ENCODE measurements at places on chromosomes 16 and 17.

GRCh38 chr17:1773696-1774181 is 11.9 kb downstream of the SERPINF1 start:
- no peak for DNase-seq

GRCh38 chr16:82044585-82044911 is 9.5 kb downstream of the HSD17B2 start:
- DNase-seq, result no peak

GRCh38 chr17:72034000-72034399 is 86.8 kb upstream of the SOX9 start:
- DNase-seq, result no peak

GRCh38 chr17:68570526-68570925 is 30.6 kb downstream of the FAM20A start:
- no peak for DNase-seq

GRCh38 chr17:26792486-26792885 is 501.4 kb upstream of the WSB1 start:
- DNase-seq, result no peak

- no peak for DNase-seq
These were observed 27.0 kb downstream of the ARHGAP17 start for GRCh38 chr16:24988129-24988518.

DNA sequence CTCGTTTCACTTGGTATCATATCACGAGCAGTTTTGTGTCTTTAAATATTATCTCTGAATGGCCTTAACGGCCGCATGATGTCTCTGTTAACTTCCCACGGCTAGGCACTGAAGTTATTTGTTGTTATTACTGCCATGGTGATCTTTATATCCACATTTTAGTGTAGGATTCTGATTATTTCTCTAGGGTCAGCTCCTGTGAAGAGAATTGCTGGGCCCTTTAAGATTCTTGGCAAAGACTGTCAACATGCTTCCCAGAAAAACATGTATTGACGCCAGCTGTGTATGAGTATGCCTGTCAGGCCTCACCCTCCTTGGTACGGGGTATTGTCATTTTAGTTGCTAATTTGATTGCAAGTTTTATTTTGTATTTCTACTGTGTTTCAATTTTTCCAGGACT is 263.5 kb downstream of the SNX29 start:
- no peak for DNase-seq

- DNase-seq, result no peak
These were observed 7.1 kb downstream of the RAP1GAP2 start for GRCh38 chr17:2803386-2803785.

DNA sequence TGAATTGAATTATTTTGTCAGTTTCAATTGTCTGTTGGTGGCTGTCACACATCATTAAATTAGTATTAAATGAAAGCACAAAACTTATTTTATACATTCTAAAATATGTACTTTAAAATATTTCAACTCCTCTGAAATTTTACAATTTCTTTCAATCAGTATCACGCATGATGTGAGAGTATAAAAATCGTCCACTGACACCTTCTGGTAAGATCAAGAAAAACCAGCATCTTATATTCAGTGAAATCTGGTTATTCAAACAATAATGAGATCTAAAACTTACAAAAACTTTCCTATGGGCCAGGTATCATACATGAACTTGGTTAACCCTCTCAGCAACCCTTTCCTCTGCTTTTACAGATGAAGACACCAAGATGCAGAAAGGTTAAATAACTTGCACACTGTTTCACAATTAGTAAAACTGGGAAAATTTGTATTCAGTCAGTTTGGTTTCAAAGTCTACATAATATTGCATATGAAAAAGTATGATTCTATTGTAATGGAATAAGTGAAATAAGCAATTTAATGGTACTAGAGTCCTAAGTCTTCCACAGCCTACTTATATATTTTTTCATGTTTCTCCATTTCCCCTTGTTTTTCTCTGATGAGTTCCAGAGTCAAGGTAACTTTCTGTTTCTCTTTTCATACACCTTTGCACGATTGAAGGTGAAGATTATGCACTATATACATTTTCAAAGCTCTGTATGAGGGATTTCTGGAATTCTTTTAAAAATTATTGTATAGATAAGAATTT is 58.7 kb downstream of the EFCAB5 start:
- no peak for DNase-seq

- DNase-seq, result no peak
These were observed 93.2 kb downstream of the LITAF start for GRCh38 chr16:11493531-11493929.

DNA sequence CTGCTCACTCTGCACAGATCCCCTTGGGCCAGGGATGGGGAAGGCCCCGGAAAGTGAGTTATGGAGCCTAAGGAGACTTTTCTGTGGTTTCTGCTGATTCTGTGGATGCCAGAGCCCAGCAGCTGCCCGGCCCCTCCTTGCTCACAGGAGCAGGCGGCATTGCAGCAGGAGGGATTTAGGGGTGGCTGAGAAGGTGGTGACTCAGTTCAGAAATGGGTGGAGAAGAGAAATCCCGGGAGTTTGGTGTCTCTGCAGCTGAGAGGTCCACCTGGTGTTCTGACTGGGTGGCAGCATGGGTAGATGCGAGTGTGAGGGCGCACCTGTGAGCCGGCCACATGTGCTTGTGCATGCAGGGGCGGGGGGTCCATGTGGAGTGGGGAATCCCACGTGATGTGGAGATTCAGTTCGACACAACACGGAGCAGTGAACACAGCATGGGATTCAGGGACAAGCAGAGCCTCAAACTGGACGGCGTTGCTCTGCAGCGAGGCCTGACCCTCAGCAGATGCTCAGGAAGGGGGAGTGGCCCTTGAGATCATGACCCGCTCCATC is 16.0 kb upstream of the SPPL2C start:
- DNase-seq, result no peak

GRCh38 chr17:66953630-66954020 is 10.9 kb upstream of the CACNG4 start:
- DNase-seq, result no peak

- no peak for DNase-seq
These were observed 142.0 kb downstream of the CPPED1 start for GRCh38 chr16:12661656-12662172.

DNA sequence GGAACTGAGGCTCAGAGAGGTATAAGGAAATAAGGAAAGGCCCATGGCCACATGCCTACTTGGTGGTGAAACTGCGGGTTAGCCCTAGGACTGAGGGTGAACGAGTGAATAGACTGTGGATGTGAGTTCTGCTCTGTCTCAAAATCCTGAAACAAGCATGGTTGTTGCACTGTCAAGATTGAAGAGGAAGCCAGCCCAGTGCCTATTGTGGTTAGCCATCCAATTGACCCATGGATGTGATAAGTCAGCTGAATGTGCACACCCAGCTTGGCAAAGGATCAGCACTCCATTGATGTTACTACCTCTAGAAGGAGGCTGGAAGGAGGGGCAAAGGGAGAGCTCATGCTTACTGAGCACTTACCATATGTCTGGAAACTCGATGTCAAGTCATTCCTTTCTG is 4.5 kb downstream of the TMEM114 start:
- DNase-seq, result no peak

- DNase-seq, result no peak
These were observed 23.4 kb upstream of the METRNL start for GRCh38 chr17:83055911-83056582.

DNA sequence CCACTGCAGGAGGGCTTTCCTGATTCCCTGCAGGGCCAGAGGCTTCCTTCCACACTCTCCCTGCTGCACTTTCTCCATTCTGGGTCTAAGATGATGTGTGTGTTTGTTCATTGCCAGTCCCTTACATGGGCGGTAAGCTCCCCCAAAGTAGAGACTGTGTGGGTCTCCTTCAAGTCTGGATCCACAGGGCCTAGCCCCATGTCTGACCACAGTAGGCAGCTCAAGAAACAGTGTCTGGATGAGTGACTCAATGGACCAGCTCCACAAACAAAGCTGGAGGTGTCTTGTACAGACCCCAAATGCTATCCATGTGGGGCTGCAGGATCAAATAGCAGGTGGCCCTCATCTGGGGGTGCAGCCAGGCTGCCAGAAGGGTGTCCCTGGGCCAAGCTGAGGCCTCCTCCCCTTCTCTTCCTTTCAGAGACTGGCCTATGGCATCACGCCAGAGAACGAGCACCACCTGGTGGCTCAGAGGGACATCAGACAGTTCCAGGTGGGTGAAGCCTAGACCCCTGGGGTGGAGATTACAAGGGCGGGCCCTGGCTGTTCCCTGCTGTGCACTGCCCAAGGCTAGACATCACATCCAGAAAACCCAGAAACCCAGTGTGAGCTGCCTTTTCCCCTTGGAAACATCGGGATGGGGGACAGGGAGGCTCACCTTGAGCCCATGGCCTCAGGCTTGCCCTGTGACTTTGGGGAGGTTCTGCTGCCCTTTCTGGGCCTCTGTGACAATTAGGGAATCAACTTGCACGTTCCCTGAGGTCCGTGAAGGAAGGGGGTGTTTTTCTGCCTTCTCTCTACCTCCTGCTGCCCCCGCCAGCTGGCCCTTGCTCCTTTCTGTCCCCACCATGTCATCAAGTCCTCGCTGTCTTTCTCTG is 45.9 kb downstream of the SLC6A2 start:
- DNase-seq, result peak; percentile 70

GRCh38 chr16:1870365-1871082 is 1.4 kb downstream of the MEIOB start:
- no peak for DNase-seq

GRCh38 chr17:39096508-39097149 is 54.8 kb downstream of the PLXDC1 start:
- no peak for DNase-seq

- DNase-seq, result no peak
These were observed 246.5 kb downstream of the FOXL1 start for GRCh38 chr16:86824751-86825296.

DNA sequence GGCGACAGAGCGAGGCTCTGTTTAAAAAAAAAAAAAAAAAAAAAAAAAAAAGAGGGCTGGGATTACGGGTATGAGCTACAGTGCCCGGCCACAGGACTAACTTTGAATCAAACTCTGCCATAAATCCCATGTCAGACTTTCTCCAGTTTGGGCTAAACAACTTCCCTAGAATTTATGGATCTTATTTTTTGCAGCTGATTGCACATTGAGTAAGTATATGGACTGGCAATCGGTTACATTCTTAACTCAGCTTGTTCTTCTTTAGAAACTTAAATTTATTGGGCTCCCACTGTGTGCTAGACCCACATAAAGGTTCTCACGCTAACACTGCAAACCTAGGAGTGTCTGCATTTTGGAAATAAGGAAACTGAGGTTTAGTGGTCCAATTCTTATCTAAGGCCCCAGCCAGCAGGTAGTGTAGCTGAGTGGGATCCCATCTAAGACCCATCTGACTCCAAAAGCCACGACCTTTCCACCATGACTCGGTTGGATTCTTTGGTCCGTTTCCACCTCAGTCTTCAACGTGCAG is 718 bp upstream of the CBFB start:
- DNase-seq, result peak; percentile 0

DNA sequence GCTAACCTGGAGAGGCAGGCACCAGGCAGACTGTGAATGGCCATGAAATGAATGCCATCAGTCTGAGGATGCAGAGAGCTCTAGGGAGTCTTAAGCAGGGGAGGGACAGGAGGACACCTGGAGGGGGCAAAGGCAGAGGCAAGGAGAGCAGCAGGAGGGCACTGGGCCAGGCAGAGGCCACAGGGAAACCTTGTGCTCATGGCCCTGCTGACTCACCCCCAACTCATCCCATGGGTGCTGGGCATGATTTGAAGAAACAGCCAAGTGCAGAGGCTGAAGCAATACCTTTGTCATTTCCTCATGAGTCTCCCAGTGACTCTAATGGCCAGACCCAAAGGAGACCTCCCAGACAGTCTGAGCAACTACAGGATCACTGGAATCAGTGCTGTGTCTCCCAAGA is 141.4 kb downstream of the TMEM132E start:
- DNase-seq, result no peak

- DNase-seq, result no peak
These were observed 15.4 kb upstream of the ST6GALNAC2 start for GRCh38 chr17:76601065-76601464.

DNA sequence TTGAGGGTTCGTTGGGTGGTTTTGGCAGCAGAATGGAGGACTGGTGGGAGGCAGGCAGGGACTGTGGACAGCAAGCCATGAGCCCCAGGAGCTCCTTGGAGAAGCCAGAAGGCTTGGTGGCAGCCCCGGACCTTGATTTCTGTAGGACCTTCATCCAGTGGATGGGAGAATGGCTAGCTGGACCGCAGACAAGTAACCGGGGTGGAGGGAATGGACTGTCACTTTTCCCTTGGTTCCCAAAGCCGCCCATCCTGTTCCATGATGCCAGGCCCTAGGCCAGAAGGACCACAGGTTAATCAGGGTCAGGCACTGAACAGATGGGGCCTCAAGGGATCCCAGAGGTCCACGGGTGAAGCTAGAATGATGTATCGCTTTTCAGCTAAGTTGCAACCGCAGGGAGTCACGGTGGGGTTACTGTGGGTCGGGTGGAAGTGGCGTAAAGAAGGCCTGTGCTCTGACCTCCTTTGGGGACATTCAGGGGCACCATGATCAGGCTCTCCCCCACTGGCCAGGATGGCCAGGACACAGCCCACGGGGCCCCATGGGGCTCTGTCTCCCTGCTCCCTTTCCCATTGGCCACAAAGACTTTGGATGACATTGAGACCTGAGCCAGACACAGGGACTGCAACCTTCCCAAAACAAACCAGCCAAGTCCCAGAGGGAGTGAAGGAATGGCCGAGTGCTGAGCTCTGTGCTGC is 66.9 kb upstream of the MRTFB start:
- peak; percentile 67 for DNase-seq

- DNase-seq, result no peak
These were observed 29.3 kb downstream of the UNKL start for GRCh38 chr16:1385232-1385631.

DNA sequence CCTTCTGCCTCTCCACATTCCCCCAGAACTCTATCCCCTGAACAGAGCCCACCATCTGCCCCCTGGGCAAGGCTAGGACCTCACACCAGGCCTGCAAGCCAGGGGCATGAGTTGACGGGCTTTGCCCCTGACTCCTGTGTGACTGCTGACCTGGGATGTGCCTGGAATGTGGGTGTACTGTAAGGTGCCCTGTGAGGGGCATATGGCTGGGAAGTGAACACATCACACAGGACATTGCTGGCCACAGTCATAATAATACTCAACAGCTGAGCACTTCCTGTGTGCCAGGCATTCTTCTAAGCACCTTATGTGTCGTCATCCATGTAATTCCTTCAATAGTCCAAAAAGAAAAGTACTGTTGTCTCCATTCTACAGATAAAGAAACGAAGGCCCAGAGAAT is 13.3 kb downstream of the CES4A start:
- no peak for DNase-seq
